Endodermal cell (in vitro differentiated cells): ENCODE measurements at places on chromosomes 3 and 15. TPM values are rescaled to one million over a fixed set of nuclear protein-coding genes. Genes with fewer than 3 reads are reported as not detected.

DNA sequence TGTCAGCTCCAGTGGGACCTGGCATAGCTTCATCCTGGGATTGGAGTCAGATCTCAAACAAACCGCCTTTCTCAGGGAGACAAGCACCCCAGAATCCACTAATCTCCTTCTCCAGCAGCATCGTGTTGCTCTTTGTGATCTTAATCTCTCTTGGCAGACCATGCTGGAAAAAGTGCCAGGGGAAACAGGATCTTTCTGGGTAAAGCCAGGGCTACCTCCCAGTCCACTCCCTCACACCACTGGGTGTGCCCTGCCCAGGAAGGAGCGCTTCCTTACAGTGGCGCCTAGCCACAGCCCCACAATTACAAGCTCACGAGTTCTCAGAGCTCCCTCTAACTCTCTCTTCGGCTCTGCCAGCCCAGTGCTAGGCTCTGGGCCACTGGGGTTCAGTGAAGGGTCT lies 32.2 kb downstream of the RPLP1 start:
- DNase-seq = no peak
- no peaks in the 10 kb centered on the region for H3K36me3 ChIP-seq
- H3K27ac ChIP-seq = no peak overlapping the region
- H3K4me3 ChIP-seq = no peak overlapping the region
- peaks cover 54% of the 10 kb centered on the region for H3K27me3 ChIP-seq

The CRBN gene
- total RNA-seq = 35.3 to 56.0 TPM (median 42.1 TPM) in 3 replicates

The PTPN9 gene
- total RNA-seq = 49.1 to 50.9 TPM (median 49.5 TPM) in 3 replicates

The GABRB3 gene
- total RNA-seq = 120 and 122 TPM in 2 replicates
